ENCODE measurements at places on chromosomes 13 and 19.

GRCh38 chr19:17647071-17648020 lies 40.8 kb downstream of the UNC13A start:
- no peak for DNase-seq

GRCh38 chr13:98260357-98261164 lies 83.5 kb upstream of the RNF113B start:
- DNase-seq, result no peak

DNA sequence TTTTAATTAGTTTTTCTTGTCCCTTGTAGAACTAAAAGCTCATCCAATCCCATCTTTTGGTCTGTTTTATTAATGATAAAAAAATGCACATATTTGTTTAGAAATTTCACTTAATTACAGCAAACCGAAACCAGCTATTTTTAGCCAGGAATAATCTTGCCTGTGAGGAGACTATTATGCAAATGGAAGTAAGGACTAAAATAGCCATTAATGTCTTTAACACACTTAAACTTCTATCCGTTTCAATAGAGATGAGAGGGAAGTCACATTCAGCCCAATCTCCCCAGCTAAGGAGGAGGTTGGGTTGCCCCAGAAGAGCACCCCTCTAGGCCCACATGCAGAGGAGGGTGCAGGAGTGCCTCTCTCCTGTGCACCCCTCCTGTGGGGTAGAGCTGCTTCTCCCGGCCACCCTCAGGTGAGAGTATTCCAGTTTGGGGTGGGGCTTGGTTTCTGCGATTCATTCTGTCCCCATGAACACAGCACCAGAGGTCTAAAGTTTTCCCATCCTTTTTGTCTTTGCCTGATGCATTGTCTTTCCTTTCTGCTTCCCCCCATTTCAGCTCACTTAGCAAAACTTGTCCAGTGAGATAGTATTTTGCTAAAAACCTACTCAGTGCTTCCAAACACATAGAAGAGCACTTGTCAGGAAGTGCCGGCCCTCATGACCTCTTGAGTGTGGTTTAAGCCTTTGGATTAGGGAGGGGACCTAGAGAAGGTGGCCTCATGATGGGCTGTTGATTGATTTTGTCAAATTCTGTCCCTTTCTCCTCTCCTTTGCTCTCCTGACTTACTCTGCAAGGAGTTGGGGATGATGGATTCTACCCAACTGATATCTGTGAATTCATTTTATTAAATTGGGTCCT lies 28.2 kb downstream of the FGF9 start:
- no peak for DNase-seq

DNA sequence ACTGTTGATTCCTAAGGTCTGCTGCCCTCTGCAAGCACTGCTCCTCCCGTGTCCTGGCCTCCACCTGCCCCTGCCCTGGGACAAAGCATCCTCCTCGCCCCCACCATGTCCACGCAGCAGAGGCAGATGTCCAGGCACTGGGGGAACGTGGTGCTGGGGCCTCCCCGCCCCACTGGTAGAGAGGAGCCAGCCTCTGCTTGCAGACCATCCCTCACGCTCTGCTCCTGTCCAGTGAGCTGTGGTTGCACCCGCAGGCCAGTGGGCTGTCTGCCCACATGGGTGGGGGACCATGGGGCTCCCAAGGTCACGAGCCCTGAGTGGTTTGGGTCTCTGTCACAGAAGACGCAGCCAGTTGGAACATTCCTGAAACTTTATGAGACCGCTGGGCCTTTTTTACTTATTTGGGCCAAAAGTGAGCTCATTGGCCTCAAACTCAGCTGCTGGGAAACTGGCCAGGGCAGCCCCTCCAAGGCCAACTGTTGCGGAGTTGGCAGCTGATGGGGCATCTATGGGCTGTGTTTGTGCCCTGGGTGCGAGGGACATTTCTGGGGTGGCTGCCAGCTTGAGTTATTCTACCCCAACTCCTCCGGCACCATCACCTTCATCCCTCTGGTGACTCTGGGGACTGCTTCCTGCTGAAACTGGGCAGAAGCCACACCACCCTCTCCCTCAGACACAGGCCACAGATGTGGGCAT lies 64.8 kb upstream of the F7 start:
- DNase-seq, result no peak

- DNase-seq, result peak; percentile 93
Measured at GRCh38 chr19:31543456-31543855, 194.2 kb upstream of the TSHZ3 start.

DNA sequence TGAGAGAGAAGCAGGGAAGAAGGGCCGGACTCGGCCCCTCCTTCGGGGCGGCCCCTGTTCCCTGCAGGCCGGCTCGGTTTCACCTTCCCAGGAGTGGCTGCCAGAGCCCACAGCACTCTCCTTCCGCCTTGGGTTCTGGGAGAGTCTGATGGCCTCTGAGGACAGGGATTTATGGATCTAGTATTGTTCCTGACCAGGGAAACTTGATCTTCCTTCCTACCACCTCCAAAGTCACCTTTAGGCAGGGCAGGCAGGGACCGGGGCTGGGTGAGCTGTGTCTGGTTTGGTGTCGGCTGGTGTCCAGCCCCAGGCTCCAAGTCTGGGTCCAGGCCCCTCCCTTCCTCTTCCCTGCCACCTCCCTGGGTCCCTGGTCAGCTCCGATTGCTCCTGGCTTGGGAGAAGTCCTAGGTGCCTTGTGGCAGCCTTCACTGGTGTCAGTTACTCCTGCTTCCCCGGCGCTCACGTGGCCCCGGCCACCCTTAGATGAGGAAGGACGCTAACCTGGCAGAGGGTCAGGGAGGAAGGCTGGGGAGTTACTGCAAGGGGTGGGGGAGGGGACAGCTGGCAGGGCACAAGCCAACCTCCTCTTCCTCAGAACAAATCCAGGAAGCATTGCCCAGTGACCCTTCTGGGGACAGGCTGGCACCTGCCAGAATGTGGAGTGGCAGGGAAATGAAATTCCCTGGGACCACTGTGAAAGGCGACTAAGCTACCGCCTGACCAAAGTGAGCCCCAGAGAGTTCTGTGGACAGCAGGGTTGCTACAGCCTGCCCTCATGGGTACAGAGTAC lies 18.8 kb downstream of the RFX1 start:
- no peak for DNase-seq

GRCh38 chr19:38284422-38284821 lies 19.6 kb upstream of the C19orf33 start:
- no peak for DNase-seq

DNA sequence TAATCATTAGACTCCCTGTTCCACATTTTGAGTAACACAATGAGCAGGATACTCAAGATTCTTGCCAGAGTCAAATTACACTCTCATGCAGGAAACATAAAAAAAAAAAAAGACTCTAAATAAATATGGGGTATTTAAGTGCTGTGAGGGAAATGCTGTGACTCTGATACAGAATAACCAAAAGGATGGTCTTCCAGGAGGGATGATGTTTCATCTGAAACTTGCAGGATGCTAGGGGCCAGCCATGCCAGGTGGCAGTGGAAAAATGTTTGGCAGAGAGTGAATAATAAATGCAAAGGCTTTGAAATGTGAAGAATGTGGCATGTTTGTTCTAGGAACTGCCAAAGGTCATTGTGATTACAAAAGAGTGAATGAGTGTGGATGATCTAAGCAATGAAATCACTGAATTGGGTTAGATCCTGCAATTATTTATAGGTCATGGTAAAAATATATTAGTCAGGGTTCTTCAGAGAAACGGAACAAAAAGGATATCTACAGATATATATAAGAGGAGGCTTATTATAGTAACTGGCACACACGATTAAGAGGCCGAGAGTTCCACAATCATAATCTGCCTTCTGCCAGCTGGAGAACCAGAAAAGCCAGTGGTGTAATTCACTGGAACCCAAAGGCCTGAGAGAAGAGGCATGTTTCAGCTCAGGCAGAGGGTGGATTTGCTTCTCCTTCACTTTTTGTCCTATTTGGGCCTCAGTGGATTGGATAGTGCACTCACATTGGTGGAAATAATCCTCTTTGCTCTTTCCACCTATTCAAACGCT lies 1832.8 kb upstream of the MIR17HG start:
- DNase-seq, result no peak

GRCh38 chr13:81224209-81224833 lies 883.4 kb upstream of the SPRY2 start:
- DNase-seq, result no peak

DNA sequence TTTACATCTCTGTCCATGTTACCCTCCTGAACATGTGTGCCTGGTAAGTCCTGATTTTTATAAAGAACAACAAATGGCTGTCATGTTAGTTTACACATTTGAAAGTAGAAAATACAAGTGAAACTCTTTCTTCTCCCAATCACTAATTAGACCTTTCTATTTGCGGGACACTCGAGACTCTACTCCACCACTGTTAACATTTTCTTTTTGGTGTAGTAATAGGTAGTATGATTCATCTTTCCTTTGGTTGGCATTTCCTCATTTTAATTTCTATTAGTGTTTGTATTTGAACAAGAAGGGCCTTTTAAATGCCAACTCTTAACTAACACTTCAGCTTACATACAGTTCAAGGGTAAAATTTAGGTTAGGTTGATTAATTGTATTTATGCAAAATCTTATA lies 371.1 kb downstream of the PCDH9 start:
- DNase-seq, result no peak

DNA sequence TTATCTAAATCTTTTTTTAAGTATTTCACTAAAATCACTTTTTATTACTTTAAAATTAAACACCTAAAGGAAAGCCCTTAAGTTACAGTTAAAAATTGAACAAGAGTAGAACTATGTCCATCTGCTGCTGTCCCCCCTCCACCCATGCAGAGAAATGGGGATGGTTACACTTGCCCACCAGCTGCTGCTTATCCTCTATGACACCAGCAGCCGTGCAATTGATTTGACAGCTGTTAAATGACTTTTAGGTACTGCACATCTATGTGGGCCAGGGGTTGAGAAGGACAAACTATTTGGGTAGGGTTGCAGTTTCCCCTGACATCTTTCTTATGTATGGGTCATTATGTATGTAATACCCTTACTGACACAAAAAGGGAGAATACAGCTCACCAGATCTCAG lies 77.2 kb downstream of the TBC1D4 start:
- no peak for DNase-seq

DNA sequence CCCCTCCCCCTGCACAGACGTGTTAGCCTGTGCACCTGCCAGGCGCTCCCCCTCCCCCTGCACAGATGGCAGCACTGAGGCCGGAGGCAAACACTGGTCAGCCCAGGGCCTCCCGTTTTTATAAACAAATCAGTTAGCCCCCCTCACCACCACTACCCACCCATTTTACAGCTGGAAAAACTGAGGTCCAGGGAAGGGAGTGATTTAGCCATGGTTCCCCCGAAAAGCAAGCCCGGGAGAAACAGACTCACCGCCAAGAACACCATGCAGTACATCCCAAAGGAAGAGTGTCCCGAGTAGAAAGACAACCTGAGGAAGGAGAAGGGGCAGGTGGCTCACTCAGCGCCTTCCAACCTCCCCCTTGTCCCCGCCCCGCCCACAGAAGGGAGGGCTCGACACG lies 8.7 kb downstream of the PLPP2 start:
- no peak for DNase-seq

DNA sequence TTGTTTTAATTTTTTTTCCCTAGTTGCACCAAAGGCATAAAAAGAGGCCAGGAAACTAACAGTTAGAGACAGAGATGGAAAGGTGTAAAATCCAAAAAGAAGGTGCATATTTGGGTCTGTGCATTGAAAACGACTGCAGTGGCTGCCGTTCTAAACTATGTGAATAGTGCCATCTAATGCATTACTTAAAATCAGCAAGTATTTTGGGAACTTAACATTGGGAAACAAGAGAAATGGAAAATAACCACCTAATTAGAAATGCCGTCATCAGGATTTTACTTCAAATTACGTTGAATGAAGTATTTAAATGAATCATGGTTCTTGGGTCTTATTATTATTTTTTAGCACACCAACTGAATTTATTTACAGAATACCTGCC lies 189.5 kb upstream of the MIR17HG start:
- no peak for DNase-seq

DNA sequence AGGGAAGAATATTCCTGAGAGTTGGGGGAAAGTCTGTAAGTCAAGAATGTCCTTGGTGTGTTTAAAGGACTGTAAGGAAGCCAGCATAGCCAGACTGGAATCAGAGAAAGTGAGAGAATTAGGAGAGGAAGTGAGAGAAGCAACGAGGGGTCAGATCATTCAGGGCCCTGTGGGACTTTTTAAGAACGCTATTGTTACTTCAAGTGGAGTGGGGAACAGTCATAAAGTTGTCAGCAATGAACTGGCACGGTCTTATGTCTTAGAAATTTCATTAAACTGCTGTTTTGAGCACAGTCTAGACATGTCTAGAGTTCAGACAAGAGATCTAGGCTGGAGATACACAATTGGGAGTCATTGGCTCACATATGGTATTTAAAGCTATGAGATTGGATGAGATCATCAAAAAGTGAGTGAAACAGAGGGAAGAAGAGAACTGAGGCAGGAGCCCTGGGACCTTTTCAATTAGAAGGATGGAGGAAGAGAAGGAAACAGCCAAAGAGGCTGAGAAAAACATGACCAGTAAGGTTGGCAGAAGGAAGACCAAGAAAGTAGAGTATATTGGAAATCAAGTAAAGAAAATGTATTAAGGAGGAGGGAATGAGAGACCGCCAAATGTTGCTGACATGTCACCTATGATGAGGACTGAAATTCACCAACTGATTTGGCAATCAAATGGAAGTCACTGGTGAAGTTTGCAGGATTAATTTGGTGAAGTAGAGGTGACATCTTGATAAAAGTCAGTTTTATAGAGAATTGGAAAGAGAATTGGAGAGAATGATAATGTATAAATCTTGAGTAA lies 263.5 kb downstream of the GPC5 start:
- DNase-seq, result no peak

DNA sequence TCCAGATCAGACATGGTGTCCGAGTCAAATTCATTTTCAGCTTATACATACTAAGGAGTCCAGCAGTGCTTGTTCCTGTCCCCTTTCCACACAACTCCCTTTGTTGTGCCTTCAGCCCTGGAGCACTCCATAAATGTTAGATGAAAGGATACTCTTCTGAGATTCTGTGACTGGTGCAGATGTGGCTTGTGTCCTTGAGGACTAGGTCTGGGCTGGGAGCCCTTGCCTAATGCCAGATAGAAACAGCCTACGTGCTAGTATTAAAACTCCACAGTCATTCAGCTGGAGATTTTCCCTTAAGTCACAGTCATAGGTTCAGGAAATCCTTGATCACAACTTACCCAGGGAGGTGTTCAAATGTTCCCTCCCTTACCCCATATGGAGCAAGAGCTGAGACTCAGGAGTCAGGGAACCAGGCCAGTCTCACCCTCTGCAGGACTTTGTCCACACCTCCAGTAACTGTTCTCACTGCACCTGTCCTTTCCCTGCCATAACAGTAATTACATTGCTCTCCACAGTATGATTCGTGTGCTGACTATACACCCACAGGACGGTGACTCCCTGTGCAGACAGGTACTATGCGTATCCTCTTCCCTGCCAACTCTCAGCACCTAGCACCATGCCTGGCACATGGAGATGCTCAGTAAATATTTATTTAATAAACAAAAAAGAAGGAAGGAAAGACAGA lies 15.5 kb upstream of the SERPINE3 start:
- DNase-seq, result no peak

- no peak for DNase-seq
Measured at GRCh38 chr19:8302357-8302691, 5.8 kb downstream of the CD320 start.
